ENCODE measurements at places on chromosomes 11 and 22.

GRCh38 chr22:36733271-36733670 lies 29.7 kb upstream of the CACNG2 start:
- no peak for DNase-seq

DNA sequence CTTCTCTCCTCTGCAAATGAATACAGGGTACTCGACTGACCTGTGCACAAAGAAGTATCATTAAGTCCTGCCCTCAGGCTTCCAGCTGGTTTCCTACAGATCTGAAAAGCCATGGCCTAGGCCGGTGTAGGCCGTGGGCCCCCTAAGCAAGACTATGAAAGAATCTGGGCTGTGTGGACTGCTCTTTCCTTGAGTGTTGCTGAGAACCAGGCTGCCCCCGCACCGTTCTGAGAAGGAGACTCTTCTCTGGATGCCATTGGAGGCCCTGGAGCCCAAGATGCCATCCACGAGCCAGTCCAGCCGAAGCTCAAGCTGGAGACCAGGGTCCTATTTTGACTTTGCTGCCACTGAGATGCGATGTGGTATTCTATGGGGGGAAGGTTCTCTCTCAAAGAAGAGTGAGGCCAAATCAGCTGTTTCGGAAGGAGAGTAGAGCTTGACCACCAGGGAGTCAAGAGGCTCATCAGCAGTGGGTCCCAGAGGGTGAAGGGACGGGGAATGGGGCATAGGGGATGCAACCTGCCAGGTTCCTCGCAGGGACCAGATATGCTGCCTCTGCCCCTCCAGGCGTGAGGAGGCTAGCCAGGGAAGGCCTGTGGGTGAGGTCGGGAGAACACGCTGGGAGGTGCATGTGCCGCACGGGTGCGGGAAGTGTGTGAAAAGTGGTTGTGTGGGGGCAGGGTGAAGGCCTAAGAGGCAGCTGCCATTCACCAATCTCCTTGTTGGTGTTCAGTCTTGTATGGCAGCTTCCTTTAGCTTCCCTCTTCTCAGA lies 96.4 kb upstream of the B3GAT1 start:
- DNase-seq, result peak; percentile 33

DNA sequence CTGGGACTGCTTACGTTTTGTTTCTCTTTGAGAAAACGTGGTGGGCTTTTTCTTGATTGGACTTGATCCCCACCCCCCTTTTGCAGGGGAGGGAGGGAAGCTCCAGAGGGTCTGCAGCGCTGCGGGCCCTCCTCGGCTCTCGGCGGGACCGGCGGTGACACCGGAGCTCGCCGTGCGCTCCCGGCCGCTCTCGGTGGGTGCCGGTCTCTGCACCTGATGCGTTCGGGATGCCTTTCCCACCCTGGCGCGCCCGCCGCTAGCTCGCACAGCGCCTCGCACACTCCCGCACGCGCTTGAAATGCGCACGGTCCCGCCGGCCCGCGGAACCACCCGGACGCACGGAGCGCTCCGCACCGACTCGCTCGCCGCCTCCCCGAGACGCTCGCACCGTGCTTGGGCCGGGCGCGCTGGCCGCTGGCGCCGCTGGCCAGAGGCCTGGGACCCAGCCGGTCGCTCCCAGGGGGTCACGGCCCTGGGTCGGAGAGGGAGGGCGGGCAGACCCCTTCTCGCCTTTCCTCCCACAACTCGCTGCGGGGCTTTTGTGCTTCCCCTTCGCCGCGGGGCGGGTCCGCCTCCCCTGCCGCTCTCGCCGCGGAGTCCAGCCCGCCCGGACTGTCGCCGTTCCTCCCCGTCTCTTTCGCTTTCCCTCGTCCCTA lies 1.0 kb downstream of the ZBTB16 start:
- DNase-seq, result peak; percentile 73

DNA sequence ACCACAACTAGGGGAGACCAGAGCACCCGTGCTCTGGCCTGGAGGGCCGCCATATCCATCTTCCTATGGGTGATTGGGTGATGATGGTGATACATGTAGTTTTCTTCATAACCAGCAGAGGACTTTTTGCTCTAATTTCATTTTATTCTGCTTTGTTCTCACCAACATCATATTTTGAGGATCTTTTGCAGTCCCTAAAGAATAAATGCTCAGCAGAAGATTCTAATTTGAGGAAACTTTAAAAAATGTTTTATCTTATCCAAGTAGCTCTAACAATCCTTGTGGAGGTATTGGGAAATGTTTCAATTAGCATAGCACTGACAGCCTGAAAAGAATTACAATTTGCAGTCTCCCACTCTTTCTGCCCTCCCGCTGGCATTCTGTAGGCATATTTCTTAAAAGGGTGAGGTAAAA lies 544.0 kb downstream of the NTM start:
- DNase-seq, result no peak

DNA sequence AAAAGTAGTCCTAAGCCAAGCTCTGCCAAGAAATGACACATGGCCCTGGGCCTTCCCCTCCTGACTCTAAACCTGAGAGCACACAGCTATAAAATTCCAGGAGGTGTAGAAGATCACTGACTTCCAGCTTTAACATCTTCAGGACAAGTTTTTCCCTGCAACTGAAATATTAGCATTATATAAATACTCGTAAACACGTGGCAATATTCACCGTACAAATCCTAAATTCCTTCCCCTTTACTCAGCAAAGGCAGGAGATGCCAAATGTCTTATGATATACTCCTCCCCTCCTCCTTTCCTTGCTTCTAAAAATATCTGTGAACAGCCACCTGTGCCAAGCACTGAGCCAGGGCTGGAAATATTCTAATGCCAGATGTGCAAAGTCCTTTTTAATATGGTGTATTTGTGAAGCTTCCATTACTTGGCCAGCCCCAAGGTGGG lies 194.0 kb downstream of the LARGE1 start:
- DNase-seq, result no peak

- DNase-seq, result no peak
Measured at GRCh38 chr11:32440916-32441315, 5.6 kb upstream of the WT1 start.

DNA sequence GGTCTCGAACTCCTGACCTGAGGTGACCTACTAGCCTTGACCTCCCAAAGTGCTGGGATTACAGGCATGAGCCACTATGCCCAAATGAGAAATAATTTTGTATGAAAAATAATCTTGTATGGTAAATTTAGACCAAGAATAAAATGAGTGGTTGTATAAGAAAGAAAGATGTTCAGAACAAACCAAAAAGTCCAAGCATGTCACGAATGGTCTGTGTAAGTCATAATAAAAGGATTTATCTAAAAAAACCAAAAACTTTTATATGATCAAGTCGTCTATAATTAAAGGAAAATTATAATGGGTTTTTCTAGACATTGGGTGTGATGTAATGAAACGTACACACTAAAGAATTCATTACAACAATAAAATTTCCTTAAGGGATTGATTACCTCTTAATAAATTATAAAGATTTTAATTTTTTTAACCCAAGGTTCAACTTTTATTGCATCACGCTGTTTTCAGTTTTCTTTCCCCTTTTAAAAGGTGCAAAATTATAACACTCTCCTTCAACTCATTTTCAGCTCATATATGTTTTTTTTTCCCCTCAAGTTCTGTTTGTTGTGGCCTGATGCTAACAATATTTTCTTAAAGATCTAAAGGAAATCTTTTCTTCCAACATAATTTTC lies 8.9 kb upstream of the AQP11 start:
- no peak for DNase-seq

Data from activated effector memory CD4-positive, alpha-beta T cell treated with anti-CD3 and anti-CD28 coated beads, Interleukin-2, amount 50 U/mL, for 16 hours (primary cell).